ENCODE measurements at places on chromosomes 16 and 17.

DNA sequence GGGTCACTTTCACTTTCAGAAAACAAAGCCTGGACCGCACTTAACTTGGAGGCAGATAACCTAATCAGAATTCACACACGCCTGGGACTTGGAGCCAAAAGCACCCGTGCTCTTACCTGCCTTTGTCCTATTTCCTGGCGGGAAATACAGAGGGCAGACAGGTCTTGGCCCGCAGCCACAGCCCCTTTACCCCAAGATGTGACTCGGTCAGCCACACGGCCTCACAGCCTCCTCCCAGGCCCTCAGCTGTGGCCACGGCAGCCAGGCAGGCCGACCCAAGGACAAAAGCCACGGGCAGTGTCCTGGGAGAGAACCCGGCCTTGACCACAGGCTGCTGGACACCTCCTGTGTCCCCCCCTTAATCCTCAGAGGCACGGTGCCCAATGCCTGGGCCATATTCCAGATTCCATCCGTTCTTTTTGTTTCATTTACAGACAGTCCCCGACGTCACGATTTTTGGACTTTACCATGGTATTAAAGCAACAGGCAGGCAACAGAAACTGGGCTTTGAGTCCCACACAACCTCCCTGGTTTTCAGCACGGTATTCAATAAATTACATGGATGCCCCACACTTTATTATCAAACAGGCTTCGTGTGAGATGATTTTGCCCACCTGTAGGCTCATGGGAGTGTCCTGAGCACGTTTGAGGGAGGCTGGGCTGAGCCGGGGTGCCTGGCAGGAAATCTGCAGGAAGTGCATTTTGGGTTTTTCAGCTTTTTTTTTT lies 30.1 kb upstream of the GAA start:
- DNase-seq = no peak

DNA sequence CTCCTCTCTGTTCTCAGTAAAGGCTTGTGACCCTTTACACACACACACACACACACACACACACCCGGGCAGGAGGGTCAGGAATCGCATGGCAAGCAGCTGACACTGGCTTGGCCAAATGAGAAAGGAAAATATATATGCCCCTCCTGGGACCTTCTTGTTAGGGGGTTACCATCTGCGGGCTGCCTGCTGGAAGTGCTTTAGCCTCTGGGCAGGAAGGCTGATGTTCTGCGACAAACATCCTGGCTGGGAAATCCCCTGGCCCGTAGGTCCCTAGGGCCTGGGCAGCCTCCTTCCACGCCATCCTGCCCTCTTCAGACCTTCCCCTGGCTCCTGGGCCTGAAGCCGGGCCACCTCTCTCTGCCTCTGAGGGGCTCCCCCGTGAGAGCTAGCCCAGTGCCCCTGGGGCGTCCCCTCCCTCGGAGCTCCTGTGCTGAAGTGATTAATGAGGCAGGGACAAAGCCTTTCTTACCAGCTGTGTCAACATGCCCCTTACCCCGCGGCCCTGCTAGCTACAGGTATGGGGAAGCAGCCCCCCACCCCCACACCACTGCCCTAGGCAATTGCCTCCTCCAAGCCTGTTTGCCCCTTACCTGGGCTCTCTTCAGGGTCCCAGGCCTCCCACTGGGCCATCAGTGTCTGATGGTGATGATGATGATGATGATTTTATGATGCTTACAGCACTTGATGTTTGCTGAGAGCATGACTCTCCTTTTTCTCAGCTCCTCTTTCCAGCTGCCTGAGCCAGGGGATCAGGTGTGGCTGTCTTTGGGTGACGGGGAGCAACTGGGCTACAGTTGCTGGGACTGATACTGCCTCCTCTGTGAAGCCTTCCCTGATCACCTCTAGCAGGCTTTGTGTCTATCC lies 32.8 kb upstream of the ETV4 start:
- DNase-seq = no peak

DNA sequence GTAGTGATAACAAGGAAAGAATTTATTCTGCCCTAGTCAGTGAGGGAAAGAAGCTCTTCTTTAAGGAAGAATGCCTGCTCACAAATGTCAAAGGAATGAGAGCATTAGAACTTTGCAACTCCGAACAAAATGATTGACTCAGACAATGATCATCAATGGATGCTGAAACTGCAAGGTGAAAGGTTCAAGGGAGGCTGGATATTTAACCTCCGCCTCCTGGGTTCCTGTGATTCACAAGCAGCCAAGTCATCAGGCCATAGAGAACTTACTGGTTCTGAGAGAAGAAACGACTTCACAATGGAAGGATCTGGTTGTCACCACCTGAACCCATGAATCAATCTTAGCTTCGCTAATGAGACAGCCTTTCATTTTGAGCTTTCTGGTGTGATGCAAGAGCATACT lies 16.0 kb upstream of the SCNN1B start:
- no peak for DNase-seq

DNA sequence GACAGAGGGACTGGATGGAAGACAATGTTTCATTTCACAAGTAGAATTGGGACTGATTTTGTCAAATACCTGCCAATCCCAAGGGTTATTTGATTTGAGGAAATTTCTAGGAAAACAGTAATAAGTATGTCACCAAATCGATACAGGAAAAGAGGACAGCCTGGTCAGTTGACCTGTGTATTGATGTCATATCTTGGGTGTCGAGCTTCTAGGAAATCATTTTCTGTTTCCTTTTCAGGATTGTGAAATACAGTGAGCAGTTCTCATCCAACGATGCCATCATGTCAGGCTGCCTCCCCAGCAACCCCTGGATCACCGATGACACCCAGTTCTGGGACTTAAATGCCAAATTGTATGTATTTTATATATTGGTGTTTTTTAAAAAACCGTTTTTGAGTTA lies 56.1 kb downstream of the RGS9 start:
- DNase-seq = no peak

- no peak for DNase-seq
Observed at GRCh38 chr17:45101883-45102811, 30.2 kb downstream of the PLCD3 start.

- no peak for DNase-seq
Observed at GRCh38 chr17:49469831-49470810, 25.0 kb upstream of the NGFR start.

DNA sequence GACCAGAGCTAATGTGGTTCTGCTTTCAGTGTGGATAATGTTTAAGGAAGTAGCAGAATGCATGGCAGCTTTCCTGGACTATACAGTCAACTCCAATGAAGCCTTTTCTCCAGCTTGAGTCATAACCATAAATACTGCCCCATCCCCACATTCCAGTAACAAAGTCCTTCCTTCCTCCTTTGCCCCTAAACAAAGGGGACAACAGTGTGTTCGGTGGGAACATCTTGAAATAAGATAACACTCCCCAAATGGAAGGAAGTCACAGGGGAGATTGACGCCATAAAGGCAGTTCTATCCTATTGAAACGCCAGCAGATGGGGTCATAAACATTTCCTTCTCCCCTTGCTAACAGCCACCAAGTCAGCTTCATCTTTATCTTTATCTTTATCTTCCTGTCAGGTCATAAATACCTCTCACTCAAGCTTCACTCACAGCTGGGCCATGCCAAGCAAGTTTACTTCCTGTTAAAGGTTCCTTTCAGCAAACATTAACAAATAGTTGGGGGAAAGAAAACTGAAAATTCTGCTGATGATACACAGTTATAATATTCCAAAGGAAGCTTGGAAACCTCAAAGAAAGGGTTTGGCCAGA lies 136.7 kb downstream of the SNX11 start:
- no peak for DNase-seq

GRCh38 chr16:23368469-23368868 lies 66.4 kb downstream of the SCNN1B start:
- no peak for DNase-seq

- DNase-seq = no peak
Observed at GRCh38 chr17:44400226-44400847, 10.9 kb upstream of the ITGA2B start.

DNA sequence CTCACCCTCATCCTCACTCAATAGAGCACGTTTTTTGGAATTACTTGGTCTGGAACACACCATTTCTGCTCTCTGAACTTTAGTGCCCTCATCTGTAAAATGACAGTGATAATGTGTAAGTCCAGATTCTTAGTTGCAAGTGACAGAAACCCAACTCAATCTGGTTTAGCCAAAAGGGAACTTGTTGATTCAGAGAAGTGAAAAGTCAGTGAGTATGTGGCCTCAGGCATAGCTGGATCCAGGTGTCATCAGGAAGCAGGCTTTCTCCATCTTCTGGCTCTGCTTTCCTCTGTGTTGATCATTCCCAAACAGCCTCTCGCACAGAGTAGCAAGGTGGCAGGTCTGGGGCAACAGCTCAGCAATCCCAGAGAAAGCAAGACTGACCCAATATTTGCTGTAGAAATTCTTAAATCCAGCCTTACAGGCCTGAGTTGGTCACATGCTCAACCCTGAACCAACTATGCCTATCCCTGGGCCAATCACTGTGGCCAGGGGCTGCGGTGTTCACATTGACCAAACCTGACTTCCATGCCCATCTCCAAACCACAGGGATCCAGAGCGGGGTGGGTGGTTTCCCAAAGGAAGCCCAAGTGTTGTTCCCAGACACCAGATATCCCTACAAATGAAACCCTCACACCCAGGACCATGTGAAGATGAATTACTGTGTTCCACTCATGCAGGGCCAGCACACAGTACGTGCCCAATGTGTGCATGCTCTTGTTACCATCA lies 23.3 kb upstream of the ALKBH5 start:
- DNase-seq = no peak

- DNase-seq = no peak
Observed at GRCh38 chr17:83186226-83186625, 106.8 kb downstream of the METRNL start.

- no peak for DNase-seq
Observed at GRCh38 chr16:66923866-66924265, 1.5 kb downstream of the RRAD start.

GRCh38 chr16:76201385-76201784 lies 75.8 kb upstream of the CNTNAP4 start:
- no peak for DNase-seq

DNA sequence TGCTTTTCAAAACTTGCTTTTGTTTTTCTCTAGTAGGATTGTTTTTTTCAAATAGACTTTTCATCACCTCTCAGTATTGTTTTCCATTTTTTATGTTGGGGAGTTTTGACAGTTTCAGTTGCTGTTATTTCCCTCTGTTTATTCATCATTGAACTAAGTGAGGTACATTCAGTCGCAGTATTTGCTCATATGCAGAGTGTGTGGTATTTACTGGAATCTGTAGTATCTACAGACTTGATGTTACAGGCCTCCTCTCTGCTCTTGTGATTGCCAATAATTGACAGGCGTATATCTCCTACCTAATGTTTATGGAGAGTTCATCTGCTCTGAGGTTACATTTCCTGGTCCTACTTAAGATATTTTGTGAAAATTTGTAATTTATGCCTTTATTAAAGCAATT lies 49.6 kb downstream of the COX10 start:
- no peak for DNase-seq

- DNase-seq = no peak
Observed at GRCh38 chr17:68599091-68599490, 2.1 kb downstream of the FAM20A start.

- no peak for DNase-seq
Observed at GRCh38 chr16:2228161-2228824, 4.9 kb downstream of the E4F1 start.

GRCh38 chr17:2235792-2236366 lies 67.7 kb downstream of the SMG6 start:
- DNase-seq = no peak

- no peak for DNase-seq
Observed at GRCh38 chr16:51150888-51151320, at the start of gene SALL1. TSS of gene SALL1 (minus strand) at chr16:51151270. CDS start at chr16:51151241, 29 bp downstream.

DNA sequence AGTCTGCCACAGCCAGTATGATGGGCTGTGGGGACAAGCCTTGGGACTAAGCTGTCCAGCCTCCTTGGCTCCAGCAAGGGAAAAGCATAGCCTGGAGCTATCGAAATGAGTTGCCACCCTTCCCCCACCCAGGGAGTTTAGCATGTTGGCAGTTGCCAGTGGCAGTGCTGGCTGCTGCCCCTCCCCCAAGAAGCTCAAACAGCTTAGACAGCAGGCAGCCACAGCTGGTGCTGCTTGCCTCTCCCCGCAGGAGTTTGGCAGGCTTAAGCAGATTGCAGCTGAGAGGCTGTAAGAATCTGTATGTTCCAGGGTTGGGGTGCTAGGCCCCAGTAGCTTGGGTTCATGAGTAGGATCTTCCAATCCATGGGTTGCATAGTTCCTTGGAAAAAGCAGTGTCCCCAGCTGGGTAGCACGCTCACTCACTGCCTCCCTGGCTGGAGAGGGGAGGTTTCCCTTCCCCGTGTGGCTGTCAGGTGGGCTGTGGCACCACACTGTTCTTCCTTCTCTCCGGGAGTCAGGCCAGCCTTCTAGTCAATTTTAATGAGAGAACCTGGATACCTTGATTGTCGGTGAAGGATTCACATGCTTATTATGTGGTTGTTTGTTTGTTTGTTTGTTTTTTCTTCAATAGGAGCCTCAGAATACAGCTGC lies 506.1 kb downstream of the CDH11 start:
- DNase-seq = no peak

DNA sequence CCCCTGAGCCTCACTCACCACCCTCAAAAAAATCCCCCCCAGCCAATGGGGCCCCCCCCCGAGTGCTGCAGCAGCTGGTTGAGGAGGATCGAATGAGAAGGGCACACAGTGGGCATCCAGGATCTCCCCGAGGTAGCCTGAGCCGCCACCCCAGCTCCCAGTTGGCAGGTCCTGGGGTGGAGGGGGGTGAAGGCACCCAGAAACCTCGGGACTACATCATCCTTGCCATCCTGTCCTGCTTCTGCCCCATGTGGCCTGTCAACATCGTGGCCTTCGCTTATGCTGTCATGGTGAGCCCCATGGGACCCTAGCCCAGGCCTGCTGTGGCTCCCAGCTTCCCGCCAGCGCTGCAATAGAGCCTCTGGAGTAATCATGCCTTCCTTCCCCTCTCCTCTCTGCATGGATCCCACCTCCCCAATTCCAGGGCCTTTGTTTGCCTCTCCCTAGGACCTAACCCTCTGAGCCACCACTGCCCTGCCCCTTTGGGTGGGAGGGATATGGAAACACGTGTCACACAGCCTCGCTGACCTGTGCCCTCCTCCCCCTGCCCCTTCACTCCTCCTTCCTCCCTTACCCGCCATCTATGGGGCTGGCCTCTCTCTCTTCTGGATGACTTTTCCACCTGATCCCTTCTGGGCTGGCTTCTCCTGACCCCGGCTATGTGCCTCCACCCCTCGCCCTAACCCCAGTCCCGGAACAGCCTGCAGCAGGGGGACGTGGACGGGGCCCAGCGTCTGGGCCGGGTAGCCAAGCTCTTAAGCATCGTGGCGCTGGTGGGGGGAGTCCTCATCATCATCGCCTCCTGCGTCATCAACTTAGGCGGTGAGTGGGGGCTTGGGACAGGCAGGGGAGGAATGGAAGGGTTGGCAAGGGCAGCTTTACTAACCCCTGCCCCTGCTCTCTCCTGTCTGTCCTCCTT lies 1.9 kb downstream of the PRRT2 start:
- no peak for DNase-seq

GRCh38 chr16:3182608-3183444 lies 5.2 kb upstream of the OR1F1 start:
- no peak for DNase-seq

- DNase-seq = no peak
Observed at GRCh38 chr17:77706938-77707337, 251.6 kb upstream of the TNRC6C start.

DNA sequence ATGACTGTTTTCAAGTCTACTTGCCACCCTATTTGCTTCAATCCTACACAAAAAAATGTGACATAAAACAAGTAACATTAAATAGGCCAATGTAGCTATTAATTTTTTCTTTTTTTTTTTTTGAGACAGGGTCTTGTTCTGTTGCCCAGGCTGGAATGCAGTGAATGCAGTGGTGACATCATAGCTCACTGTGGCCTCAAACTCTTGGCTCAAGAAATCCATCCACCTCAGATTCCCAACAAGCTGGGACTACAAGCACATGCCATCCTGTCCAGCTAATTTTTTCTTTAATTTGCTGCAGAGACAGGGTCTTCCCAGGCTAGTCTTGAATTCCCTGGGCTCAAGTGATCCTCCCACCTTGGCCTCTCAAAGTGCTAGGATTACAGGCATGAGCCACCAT lies 29.4 kb downstream of the ANKFY1 start:
- DNase-seq = no peak
